ENCODE measurements at places on chromosomes 5 and 9. TPM values are rescaled to one million over a fixed set of nuclear protein-coding genes. Genes with fewer than 3 reads are reported as not detected.

The SLC25A2 gene
- total RNA-seq, result not detected

The PAX5 gene
- not detected for total RNA-seq

The ARL14EPL gene
- total RNA-seq, result not detected

DNA sequence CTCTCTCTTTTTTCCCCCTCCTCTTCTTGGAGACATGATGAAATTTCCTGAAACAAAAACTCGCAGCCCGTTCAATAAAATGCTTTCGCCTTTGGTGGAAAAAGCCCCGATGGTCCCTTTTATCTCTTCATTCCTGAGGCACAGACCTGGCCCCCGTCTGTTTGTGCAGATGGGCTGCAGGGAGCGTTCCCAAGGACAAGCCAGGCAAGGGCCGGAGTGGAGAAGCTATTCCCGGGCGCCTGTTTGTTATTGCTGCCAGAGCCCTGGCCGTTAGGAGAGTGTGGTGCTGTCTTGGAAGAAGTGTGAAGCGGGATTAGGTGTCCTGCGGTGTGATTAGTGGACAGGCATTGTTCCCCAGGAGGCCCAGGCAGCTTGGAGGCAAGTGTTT, 71.9 kb downstream of the SMIM23 start:
- DNase-seq, result no peak

- DNase-seq, result peak; percentile 31
These were observed 250.2 kb upstream of the PTGER4 start for GRCh38 chr5:40429258-40430100.

The NIPAL4 gene
- total RNA-seq, result 3.3 TPM

The GEMIN5 gene
- 4.3 TPM for total RNA-seq

GRCh38 chr5:116652196-116652729, 77.6 kb upstream of the SEMA6A start:
- DNase-seq, result no peak

The C5 gene
- 13.4 TPM for total RNA-seq

The LHX2 gene
- total RNA-seq, result 0.18 TPM

DNA sequence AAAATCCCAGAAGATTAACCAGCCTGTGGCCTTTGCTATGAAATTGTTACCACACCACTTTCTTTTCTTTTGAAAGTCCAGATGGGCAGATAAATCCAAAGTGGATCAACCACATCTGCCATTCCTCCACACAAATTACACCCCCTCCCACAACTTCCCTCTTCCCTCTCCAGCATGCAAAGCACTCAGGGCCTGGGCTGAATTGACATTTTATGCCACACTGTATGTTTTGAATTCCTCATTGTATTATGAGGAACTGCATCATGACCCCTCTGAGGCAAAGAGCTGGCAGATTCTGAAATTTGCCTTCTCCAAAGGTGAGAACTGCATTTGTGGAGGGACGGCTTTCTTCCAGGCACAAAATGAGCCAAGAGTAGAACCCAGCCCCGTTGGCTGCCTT, 589.2 kb upstream of the KLF4 start:
- DNase-seq, result no peak

DNA sequence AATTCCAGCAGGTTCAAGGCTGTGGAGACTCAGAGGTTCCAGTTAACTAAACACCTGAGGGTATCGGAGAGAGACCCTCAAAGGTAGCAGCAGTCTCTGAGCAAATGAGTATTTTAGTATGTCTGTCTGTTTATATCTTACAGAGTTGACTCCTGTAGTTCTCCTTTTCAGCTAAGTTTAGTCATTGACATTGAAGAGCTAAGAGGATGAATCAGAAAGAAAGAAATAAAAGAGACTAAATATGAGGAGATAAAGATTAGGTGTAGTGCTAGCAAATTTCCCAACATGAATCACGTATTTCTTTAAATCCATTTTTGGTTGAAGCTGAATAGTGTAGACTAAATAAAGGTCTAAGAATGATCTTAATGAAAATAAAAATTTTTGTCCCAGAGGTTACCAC, 474.0 kb upstream of the RGMB start:
- DNase-seq, result no peak

DNA sequence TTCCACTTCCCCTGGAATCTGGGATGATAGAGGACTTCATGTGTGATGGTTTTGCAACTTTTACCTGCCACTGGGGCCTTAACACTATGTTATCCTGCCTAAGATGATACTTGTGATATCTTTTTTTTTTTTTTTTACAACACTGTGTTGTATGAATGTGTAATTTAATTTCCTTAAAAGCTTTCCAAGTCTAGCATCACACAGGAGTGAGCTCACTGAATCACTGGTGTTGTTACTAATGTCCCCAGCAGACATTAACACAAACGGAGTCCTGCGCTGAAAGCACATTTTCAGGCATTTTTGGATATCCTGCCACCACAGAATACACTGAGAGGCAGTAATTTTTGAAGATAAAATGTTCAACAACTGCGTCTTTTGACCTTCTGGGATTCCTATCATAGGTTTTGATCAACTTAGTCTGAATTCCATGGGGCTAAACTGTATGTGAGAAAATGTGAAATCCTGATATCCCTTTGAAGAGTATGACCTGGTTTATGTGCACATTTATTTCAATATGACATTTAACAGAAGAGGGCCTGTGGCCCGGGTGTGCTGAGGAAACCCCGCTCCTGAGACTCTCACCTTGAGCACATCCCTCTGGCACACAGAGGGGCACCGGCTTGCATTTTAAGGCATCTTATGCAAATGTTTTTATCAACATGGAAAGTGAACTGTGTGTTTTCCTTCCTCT, 118.0 kb downstream of the FSTL4 start:
- no peak for DNase-seq

GRCh38 chr5:87369431-87369830, 43.3 kb downstream of the CCNH start:
- DNase-seq, result no peak

- no peak for DNase-seq
These were observed 10.7 kb downstream of the LOX start for GRCh38 chr5:122067390-122067789.

GRCh38 chr9:77954666-77955015, 77.0 kb downstream of the GNAQ start:
- DNase-seq, result no peak

GRCh38 chr9:36101916-36102741, 34.4 kb upstream of the GLIPR2 start:
- DNase-seq, result no peak

The SHISAL2B gene
- total RNA-seq, result not detected

The ECSCR gene
- not detected for total RNA-seq

The SLC6A19 gene
- not detected for total RNA-seq

DNA sequence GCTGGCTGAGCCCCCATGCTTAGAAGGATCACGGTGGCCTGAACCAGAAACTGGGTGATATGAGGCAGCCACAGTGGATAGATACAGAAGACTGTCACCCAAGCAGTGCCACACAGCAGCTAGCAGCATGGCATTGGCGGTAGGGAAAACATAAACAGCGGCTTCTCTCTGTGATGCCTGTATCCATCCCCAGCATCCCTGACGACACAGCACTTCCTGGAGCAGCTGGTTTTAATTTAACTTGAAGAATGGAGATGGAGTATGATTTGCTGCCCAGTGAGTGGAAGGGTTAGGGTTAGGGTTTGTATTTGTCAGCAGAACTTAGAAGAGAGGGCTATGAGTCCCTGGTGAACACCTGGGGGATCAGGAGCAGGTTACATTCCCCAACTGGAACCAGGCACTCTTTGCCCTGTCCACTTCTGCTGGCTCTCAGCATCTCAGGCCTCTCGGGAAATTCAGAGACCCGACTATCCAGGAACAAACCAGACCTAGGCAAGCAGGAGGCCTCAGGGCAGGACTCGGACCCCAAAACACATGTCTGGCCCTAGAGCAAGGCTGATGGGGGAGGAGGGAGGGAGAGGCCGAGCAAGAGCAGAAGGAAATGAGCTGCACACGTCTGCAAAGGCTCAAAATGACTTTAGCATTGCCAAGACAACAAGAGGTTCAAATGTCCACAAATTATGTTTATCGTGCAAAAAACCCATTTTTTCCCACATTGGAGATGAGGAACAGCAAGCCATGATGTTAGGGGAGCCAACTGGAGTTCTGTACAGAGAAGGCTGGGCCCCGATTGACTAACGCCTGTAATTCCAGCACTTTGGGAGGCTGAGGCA, 6.5 kb upstream of the GGTA1 start:
- DNase-seq, result no peak

DNA sequence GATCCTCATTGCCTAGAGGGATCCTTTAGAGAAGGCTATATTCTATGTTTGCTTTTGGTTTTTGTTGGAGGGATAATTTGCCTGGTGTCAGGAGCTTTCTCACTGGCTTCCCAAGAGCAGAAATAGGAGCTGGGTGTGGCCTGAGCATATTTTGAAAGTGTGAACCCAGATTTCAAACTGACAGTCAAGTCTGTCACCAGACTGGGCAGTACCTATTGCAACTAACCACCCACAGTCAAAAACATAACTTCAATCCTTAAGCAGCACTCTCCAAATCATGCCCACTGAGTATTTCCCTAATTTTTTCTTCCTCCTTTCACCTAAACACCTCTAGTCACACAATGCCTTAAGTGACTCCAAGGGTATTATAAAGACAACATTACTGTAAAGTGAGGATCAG, 278.4 kb downstream of the EBF1 start:
- no peak for DNase-seq

DNA sequence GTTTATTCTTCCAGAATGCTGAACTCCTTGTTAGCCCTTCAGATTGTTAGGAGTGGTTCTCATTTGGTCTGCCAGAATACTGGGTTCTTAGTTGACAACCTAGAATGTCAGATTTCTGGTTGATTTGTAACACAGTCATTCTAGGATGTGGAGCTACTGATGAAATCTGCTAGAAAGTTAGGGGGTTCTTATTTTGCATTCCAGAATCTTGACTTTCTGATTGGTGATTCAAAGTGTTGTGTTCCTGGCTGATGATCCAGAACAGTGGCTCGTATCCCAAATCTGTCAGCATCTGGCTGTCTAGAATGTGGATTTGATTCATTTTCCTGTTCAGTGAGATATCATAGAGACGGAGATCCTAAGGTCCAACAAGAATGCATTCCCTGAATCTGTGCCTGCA, 21.9 kb downstream of the PTGS1 start:
- DNase-seq, result no peak

GRCh38 chr9:108109927-108110690, 620.5 kb upstream of the KLF4 start:
- DNase-seq, result no peak

DNA sequence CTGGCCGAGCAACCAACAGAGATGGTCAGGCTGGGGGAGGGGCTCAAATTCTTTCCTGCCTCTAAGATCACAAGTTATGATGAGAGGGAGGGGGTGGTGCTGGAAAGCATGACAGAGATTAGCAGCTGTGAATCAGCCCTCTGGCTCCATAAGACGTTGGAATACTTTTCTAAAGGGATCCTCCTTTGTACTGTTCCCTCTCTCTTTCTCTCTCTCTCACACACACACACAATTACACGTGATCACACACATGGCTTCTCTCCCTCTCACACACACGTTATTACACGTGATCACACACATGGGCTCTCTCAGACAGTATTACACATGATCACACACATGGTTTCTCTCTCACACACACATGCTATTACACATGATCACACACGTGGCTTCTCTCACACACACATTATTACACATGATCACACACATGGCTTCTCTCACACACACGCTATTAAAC, at the start of gene SLC45A2:
TSS of gene SLC45A2 (minus strand) at position 23 of the 454 bp plus-strand sequence. CDS start 110 bp downstream, outside the sequence.
- no peak for DNase-seq

Measured in stomach (tissue), 19 donors.